ENCODE measurements at places on chromosomes 3 and 15. TPM values are rescaled to one million over a fixed set of nuclear protein-coding genes. Genes with fewer than 3 reads are reported as not detected.
A peak's percentile ranks its signal among the peaks of the same experiment; 100 is the strongest.

- no peak for DNase-seq
- peaks cover 33% of the 10 kb centered on the region for H3K36me3 ChIP-seq
- H3K4me3 ChIP-seq: no peak overlapping the region
- no peak overlapping the region for H3K27ac ChIP-seq
- no peaks in the 10 kb centered on the region for H3K27me3 ChIP-seq
Measured at GRCh38 chr3:46681856-46682540, 11.5 kb downstream of the ALS2CL start.

DNA sequence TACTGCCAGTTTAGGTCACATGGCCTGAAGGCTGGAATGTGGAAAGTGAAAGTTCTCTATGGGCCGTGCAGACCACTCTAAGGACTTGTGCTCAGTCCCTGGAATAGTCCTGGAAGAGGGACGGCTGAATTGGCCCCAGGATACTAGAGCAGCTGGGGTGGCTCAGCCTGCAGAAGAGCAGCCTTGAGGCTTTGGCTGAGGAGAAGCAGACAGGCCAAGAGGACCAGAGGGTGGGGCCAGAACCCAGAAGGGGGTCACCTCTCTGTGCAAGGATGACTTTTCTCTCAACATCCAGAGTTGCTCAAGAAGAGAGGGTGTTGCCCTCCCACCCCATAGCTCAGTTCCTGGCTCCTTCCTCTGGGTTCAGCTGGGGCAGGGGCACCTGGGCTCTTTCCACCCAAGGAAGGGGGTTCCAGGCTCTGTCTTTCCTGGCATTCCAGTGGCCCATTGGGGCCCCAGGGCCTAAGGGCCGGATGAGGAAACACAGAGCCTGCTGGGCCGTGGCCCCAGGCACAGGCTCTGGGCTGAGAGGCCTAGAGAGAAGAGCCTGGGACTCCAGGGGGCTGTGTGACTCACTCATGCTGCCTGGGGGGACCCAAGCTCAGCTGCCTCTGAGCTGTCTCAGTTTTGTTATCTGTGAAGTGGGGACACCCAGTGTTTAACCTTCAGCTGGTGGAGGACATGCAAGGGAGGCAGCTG is 8.5 kb upstream of the FBLN2 start:
- DNase-seq: no peak
- H3K27me3 ChIP-seq: peaks cover 7% of the 10 kb centered on the region
- H3K4me3 ChIP-seq: no peak overlapping the region
- H3K4me1 ChIP-seq: peaks cover 20% of the 10 kb centered on the region

DNA sequence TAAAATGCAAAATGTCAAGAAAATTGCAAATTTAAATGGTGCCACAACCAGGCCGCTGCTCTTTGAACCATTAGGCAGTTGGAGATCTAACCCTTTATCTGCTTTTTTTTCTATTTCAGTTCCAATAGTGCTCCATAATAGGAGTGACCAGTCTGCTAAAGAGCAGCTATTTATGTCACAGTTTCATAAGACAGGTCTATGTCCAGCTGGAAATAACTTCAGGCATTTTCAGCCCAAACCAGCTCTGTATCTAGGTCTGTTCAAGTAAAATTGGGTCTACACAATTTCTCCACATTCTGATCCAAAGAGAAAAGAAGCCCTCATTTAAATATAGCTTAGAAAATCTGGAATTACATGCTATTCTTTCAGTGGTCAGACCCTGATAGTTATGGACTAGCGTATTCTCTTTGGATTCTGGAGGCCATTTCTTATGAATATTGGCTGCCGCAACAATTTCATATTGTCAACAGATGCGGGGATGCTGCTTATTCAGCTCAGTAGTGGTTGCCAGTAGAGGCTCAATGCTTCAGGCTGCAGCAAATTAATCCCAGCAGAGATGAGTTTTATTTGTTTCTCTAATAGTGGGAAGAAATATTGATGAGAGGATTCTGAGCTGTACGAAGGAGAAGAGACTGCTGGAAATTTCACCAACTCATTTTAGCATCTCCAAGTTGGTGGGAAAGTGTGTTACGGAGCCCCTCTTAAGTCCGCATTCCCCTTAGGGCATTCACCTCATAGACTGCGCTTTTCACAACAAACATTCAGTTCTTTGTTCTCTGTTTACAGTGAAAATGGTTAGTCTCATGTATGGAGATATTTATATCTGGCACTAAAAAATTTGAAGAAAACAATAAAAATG is 887.0 kb downstream of the ROBO1 start:
- H3K27ac ChIP-seq: no peak overlapping the region
- H3K36me3 ChIP-seq: no peaks in the 10 kb centered on the region
- no peaks in the 10 kb centered on the region for H3K27me3 ChIP-seq

DNA sequence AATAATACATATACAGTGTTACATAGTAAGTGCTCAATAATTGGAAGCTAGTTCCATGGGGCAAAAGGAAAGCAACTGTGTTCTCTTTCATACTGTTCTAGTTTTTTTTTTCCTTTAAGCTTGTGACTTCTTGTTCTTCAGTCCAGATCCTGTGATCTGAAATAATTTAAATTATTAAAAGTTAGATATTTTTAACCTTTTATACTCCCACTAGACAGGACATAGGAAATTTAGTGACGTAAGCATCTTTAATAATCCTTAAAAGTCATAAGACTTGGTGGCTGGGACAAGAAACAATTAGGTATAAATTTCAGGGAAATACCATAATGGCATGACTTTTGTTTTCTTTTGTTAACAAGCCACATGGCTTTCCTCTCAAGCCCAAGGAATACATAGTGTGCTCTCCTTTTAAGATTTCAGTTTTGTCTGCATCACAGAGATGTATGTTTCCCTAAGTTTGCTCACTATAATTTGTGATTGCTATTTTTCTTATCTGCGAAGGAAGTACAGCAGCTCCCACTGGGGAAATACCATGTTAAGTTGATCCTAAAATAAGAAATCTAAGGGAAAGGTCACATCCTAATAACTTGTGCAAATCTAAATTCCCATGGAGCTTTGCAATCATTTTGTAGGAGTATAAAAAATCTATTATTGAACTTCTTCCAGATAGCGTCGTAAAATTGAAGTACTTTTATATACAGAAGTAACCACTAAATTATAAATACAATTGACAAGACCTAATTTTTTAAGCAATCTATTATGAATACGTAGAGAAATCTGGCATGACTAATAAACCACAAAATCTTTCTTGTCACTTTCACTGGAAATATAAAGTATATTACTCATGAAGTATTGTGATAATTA is 30.1 kb downstream of the PPARG start:
- no peak overlapping the region for H3K4me3 ChIP-seq
- H3K36me3 ChIP-seq: no peaks in the 10 kb centered on the region
- DNase-seq: no peak
- H3K4me1 ChIP-seq: no peaks in the 10 kb centered on the region
- H3K27ac ChIP-seq: no peak overlapping the region

GRCh38 chr3:46953234-46954010 is 23.1 kb downstream of the CCDC12 start:
- no peaks in the 10 kb centered on the region for H3K36me3 ChIP-seq
- DNase-seq: no peak
- peak overlapping the region; percentile 3 for H3K27ac ChIP-seq
- peaks cover 90% of the 10 kb centered on the region for H3K4me1 ChIP-seq
- no peaks in the 10 kb centered on the region for H3K27me3 ChIP-seq

- H3K4me1 ChIP-seq: no peaks in the 10 kb centered on the region
- H3K4me3 ChIP-seq: no peak overlapping the region
- H3K27ac ChIP-seq: no peak overlapping the region
- H3K27me3 ChIP-seq: no peaks in the 10 kb centered on the region
Measured at GRCh38 chr15:62758126-62758951, 284.2 kb upstream of the TPM1 start.

DNA sequence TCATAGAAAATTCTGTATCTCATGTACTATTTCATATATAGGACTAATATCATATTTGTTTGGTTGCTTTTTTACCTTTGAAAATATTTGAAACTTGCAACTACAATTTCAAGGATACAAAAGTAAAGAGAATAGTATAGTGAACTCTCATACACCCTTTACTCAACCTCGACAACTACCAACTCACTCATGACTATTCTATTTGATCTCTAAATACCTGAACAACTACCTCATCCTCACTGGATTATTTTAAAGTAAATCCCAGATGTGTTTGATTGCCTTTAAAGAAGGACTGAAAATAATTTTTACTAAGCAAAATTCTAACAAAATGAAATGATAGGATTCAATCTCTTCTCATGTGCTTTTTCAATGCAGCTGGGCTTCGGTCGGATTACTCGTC is 12.1 kb downstream of the TMPRSS7 start:
- no peak for DNase-seq
- H3K4me1 ChIP-seq: no peaks in the 10 kb centered on the region
- no peaks in the 10 kb centered on the region for H3K27me3 ChIP-seq
- no peak overlapping the region for H3K4me3 ChIP-seq

- peaks cover 63% of the 10 kb centered on the region for H3K4me1 ChIP-seq
- no peaks in the 10 kb centered on the region for H3K27me3 ChIP-seq
- no peak overlapping the region for H3K4me3 ChIP-seq
- peak overlapping the region; percentile 20 for H3K27ac ChIP-seq
- peaks cover 11% of the 10 kb centered on the region for H3K36me3 ChIP-seq
Measured at GRCh38 chr3:30619318-30619717, 12.9 kb downstream of the TGFBR2 start.

- peak within 1 kb of the TSS; percentile 45 for H3K4me3 ChIP-seq
- no peaks in the 10 kb centered on the region for H3K36me3 ChIP-seq
- peaks cover 23% of the 10 kb centered on the region for H3K4me1 ChIP-seq
- no peak for DNase-seq
- H3K27me3 ChIP-seq: peaks cover 4% of the 10 kb centered on the region
Measured at GRCh38 chr3:15521573-15521965, at the start of gene COLQ. Gene COLQ (minus strand): TSS chr3:15521706. CDS start chr3:15521625, 81 bp downstream.

- H3K4me3 ChIP-seq: no peak overlapping the region
- no peaks in the 10 kb centered on the region for H3K27me3 ChIP-seq
- H3K4me1 ChIP-seq: no peaks in the 10 kb centered on the region
Measured at GRCh38 chr3:63349583-63350573, 71.8 kb downstream of the SYNPR start.

DNA sequence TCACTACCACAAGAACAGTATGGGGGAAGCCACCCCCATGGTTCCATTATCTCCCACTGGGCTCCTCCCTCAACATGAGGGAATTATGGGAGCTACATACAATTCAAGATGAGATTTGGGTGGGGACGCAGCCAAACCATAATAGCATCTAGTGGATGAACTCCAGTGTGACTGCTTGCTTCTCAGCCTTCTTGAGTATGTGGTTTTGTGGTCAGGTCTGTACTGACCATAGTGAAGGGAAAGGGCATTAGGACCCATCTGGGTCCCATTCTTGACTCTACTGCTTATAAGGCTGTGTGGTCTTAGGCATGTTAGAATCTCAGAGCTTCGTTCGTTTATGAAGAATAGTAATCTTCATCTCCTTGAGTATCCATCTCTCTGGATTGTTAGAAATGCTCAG is 81.4 kb downstream of the CGNL1 start:
- H3K4me3 ChIP-seq: no peak overlapping the region
- no peaks in the 10 kb centered on the region for H3K4me1 ChIP-seq
- no peaks in the 10 kb centered on the region for H3K36me3 ChIP-seq

DNA sequence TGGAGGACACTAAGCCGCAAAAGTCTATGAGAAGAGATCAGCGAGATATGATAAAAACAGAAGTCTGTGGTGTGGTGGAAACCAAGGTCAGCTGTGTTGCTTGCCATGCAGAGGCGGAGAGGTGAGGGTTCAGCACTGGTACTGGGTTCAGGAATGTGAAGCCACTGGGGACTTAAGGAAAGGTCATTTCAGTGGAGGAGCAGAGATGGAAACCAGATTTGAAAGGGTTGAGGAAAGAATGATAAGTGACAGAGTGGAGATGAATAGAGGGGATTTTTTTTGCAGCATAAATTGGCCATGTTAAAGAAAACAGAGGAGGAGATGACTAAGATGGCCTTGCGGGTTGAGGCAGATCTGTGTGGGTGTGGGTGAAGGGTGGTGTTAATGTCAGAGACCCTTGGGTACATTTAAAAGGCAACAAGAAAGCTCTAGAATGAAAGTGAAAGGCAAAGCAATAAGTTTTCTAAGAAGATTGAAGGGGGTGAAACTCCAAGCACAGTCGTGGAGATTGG is 265.5 kb downstream of the ADAMTSL3 start:
- H3K27ac ChIP-seq: no peak overlapping the region
- DNase-seq: no peak
- H3K4me1 ChIP-seq: no peaks in the 10 kb centered on the region
- no peaks in the 10 kb centered on the region for H3K27me3 ChIP-seq
- no peak overlapping the region for H3K4me3 ChIP-seq
- no peaks in the 10 kb centered on the region for H3K36me3 ChIP-seq

- H3K36me3 ChIP-seq: no peaks in the 10 kb centered on the region
- no peak overlapping the region for H3K27ac ChIP-seq
- no peak overlapping the region for H3K4me3 ChIP-seq
Measured at GRCh38 chr3:16229681-16230080, 35.1 kb downstream of the DPH3 start.

- H3K27ac ChIP-seq: no peak overlapping the region
- DNase-seq: no peak
- H3K4me1 ChIP-seq: no peaks in the 10 kb centered on the region
- H3K4me3 ChIP-seq: no peak overlapping the region
- no peaks in the 10 kb centered on the region for H3K36me3 ChIP-seq
Measured at GRCh38 chr15:39115379-39116057, 465.4 kb upstream of the THBS1 start.

DNA sequence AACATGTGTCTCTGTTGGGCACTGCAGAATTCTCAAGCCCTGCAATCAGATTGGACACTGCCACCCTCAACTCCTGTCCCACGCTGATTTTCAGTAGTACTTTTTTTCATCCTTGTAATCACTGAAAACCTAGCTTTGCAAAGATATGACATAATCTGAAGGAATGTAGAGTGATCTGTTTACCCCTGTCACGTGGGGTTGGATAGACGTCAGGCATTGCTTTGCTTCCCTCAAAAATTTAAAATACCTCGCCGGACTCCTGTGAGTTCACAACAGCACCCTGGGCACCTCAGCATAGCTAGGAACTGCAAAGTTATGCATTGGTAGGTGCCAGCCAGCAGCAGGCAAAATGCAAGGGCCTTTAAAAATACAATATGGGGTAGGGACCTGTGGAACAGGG is 71.1 kb upstream of the OXTR start:
- no peaks in the 10 kb centered on the region for H3K36me3 ChIP-seq
- no peaks in the 10 kb centered on the region for H3K4me1 ChIP-seq
- no peaks in the 10 kb centered on the region for H3K27me3 ChIP-seq
- H3K27ac ChIP-seq: no peak overlapping the region

The TNFSF10 gene
- total RNA-seq: 9.5 TPM

The PLCB2 gene
- 206 TPM for total RNA-seq

The TLR9 gene
- 0.17 TPM for total RNA-seq

The DZIP3 gene
- total RNA-seq: 12.2 TPM

The IMPG2 gene
- 0.45 TPM for total RNA-seq

The SLC35G2 gene
- total RNA-seq: not detected

The WDR72 gene
- not detected for total RNA-seq
